ENCODE measurements at places on chromosomes 7 and 10. TPM values are rescaled to one million over a fixed set of nuclear protein-coding genes. Genes with fewer than 3 reads are reported as not detected.

DNA sequence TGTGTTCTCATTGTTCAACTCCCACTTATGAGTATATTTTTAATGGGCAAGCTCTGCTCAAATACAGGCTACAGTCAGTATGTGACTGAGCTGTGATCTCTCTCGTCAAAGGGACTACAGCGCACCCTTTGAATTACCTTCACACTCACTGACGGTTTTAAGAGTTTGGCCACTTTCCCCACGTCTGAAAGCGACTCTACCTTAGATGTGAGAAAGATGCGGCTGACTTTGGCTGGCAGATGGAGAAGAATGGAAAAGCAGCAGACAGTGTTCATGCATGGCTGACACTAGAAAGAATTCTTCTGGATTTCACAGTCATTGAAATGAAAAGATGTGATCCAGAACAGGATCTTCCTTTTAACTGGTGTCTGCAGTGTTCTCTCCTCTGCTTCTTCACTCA, 2.0 kb upstream of the ATRNL1 start:
- DNase-seq: no peak

Gene PNLIPRP1
- not detected for total RNA-seq

Gene LCOR
- total RNA-seq: 107 TPM

Gene ACTR3C
- total RNA-seq: 8.3 TPM

Gene GLI3
- total RNA-seq: 11.6 TPM

GRCh38 chr7:51214098-51214497, 102.5 kb downstream of the COBL start:
- DNase-seq: no peak

- DNase-seq: peak; percentile 43
Observed at GRCh38 chr10:12844811-12845483, 156.6 kb downstream of the CCDC3 start.

DNA sequence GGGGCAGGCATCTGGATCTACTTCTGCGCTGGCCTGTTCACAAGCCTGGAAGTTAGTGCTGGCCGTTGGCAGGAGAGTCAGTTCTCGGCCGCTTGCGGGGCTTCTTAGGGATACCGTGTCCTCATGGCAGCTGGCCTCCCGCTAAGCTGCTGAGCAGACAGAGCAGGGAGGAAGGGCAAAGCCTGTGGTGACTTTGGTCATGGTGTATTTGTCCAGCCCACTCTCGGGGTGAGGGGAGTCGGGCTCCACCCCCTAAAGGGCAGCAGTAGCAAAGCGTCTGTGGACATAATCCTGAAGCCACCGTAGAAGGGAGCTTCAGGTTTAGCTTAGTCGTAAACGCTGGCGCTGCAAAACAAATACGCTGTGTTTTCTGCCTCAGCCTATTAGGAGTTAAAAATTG, 12.2 kb downstream of the UBE3C start:
- DNase-seq: no peak

Gene FXYD4
- total RNA-seq: not detected

- DNase-seq: no peak
Observed at GRCh38 chr7:51587604-51588003, 271.0 kb upstream of the COBL start.

Data from cerebellum (tissue), 4 donors.